ENCODE measurements at places on chromosomes 2 and 18.

DNA sequence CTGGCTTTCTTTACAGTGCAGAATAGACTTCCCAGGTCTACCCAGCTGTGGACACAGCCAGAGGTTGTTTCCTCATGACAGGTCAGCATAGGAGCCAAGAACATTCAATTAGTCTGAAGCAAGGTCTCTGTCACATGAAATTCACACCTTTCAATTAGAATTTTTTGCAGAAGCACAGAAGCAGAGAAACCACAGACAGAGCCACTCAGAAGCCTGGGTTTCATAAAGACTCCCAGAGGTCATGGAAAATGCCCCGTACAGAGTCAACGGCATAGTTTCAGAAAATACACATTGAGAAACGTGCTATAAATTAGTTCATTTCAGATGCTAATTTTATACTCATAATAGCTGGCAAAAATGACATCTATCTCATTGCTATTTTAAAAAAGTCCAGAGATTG lies 87.0 kb upstream of the TMEM200C start:
- DNase-seq, result no peak

- no peak for DNase-seq
Observed at GRCh38 chr18:74459889-74460288, 2.8 kb upstream of the DIPK1C start.

GRCh38 chr2:46001741-46002506 lies 295.3 kb upstream of the EPAS1 start:
- no peak for DNase-seq

- peak; percentile 55 for DNase-seq
Observed at GRCh38 chr2:1052771-1053191, 102.1 kb downstream of the SNTG2 start.

DNA sequence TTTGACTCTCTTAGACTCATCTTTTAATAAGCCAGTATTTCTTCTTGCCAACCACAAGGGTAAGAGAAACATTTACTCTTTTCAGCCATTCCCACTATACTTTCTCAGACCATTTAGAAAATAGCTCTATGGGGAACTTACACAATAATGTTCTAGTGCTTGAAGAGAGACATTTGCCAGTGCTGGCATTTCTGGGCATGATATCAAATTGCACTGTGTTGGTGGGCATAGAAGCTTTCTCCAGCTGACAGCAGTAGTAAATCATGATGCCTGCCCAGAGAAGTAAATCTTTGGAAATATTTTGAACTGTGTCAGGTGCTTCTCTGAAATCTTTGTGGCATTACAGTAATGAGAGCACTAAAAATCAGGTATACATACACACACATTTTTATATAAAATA lies 346.6 kb downstream of the CBLN2 start:
- DNase-seq, result no peak

GRCh38 chr2:67399831-67400489 lies 2.8 kb downstream of the ETAA1 start:
- no peak for DNase-seq

GRCh38 chr2:207167099-207167923 lies 1.6 kb upstream of the KLF7 start:
- DNase-seq, result no peak

DNA sequence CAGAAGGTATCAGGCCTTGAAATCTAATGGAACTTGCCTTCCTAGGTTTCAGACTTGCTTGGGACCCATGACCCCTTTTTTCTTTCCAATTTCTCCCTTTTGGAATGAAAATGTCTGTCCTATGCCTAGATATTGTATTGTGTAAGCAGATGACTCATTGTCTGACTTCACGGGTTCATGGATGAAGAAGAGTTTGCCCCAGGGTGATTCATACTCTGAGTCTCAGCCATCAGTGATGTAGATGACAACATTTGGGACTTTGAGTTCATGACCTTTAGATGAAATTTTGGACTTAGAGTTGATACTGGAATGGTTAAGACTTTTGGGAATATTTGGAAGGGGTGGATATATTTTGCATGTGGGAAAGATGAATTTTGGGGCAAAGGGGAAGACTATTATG lies 11.2 kb upstream of the SCYGR5 start:
- DNase-seq, result peak; percentile 66

DNA sequence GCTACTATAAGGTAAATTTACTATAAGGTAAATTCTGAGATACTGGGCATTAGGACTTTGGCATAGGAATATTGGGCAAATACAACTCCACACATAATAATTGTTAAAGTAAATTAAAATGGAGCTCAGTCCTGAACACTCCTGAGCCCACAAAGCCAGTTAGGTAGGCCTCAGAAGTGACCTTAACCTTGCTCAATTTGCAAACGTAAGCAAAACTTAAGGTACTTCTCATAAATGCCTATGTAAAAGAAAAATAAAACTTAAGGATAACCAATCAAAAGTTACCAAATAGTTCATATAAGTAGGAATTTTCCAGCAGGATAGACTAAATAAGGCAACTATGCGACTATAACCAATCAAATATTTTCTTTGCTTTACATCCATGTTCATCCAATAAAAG lies 197.7 kb downstream of the MC4R start:
- DNase-seq, result no peak

DNA sequence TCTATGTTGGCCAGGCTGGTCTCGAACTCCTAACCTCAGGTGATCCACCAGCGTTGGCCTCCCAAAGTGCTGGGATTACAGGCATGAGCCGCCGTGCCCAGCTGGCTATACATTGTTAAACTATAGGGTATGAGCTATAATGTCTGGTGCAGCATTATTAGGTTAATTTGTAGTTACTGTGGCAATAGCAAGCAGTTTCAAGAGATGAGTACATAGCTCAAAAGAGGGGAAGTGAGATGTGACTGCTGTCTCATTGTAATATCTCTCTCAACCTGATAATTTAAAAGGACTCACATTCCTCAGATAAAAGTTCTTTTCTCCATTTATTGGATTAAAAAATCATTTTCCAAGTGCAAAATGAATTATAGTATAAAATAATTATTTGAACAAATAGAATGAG lies 116.4 kb downstream of the INO80D start:
- no peak for DNase-seq

DNA sequence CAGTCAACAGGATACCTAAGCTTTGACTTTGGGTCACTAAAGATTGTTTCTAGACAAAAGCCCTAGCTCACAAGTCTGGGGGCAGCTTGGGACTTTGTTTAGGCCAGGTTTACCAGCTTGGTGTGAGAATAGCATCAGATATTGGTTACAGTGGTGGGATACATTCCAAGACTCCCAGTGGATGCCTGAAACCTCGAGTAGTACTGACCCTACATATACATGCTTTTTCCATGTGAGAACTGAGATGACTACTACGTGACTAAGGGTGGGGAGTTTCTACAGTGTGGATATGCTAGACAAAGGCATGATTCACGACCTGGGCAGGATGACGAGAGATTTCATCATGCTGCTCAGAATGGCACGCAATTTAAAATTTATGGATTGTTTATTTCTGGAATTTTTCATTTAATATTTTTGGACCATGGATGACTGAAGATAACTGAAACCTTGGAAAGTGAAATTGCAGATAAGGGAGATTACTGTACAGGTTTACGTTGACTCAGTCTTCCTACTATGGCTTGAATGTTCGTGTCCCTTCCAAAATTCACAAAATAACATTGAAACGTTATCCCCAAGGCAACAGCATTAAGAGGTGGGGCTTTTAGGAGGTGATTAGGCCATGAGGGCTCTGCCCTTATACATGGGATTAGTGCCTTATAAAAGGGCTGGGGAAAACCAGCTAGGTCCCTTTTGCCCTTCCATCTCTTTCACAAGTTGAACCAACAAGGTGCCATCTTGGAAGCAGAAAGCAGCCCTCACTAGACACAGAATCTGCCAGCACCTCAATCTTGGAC lies 50.2 kb upstream of the CTAGE1 start:
- peak; percentile 96 for DNase-seq

DNA sequence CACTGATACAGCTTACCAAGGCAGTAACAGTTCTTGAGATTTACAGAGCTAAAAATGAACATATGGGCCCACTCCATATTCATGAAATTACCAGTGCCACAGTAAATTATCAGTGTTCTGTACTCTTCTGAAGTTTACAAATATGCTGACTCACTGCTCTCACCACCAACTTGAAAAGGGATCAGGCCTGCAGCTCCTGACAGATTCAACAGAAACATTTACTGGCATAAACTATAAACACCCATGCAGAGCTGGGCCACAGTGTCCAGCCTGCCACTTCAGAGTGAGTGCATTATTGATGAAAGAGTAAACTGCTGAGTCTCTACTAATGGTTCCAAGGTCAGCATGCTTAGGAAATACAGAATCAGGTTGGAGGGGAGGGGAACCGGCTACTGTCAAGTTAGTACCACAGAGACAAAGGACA lies 83.1 kb downstream of the FARSB start:
- peak; percentile 24 for DNase-seq

DNA sequence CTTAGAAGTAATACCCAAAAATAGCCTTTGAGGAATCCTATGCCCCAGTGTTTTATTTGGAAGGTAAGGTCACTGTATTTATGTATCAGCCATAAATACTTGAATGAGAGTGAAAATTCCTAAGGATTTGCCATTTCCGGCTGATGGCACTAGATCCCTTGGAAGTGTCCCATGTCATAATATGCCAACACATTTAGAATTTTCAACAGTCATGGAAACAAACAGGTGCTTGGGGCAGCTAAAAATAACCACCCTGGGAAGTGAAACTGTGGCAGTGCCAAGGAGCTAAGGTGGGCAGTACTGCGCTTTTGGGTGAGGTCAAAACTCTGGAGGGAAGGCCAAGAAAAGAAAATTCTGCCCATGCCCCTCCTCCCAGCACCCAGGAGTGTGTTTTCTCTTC lies 80.2 kb downstream of the TCF7L1 start:
- DNase-seq, result no peak

DNA sequence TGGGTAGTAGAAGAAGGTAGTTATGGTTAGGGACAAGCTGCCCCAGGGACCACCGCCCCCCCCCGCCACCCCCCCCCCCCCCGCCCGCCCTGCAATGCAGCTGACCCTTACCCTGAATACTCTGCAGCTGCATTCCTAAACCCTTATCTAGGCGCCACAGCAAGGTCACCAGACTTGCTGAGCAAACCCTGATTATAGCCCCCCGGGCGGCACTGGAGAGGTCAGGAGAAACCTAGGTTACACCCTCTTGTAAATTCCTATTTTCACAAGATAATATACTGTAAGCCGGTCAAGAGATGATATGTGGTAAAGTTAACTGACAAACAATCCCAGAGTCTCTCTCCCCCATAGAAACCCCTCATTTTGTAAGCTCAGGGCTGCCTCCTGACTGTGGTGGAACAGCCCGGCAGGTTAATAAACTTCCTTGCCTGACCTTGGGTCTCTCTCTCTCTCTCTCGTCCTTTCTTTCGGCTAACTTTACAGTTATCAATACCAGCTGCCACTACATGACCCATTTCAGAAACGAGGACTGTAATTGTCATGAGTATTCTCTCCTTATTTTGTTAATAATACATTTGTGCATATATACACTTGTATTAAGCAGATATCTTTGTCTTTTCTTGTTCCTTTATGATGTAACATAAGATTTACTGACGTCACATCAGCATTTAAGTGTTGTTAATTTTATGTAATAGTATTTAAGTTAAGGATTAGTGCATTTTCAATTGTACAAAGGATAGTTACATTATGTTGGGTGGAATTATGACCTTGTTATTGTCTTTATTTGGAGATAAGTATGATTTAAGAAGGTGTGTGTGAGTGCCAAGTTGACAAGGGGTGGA lies 22.8 kb upstream of the SMAD4 start:
- no peak for DNase-seq

DNA sequence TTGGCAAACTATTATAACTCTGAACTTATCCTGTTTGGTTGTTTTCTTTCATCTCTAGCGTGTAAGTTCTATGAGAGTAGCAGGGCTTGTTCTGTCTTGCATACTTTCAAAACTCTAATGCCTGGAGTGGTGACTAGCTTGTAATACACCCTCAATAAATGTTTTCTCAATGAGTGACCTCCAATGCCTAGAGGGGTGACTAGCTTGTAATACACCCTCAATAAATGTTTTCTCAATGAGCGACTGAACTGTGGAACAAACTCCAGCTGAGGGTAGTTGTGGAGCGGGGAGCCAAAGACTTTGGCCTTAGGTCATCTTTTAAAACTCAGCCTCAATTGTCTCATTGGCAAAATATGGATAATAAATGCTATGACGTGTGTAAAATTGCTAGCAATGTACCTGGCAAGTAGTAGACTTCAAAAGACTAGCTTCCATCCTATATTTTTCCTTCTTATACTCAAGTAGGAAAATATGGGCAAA lies 1.8 kb downstream of the GPD2 start:
- DNase-seq, result no peak

GRCh38 chr2:99520813-99521212 lies 31.0 kb upstream of the REV1 start:
- no peak for DNase-seq

DNA sequence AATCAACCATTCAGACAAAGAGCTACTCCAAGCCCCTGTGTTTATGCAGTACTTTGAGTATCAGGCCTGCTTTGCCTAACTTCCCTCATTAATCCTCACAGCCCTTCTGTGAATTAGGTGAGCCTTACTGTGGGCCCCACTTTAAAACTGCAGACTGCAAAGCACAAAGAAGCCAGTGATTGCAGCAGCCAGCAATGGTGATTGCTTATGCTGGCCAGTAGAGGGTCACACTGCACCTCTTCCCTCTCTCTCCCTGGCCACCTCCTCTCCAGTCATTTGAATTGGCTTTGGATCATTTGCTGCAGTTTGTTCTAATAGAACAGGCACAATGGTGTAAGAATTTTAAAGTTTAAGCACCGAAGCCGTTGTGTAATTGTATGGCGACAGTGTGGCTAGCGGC lies 229.9 kb downstream of the AGPS start:
- no peak for DNase-seq

GRCh38 chr2:70907130-70908057 lies 28.3 kb upstream of the ATP6V1B1 start:
- peak; percentile 18 for DNase-seq

DNA sequence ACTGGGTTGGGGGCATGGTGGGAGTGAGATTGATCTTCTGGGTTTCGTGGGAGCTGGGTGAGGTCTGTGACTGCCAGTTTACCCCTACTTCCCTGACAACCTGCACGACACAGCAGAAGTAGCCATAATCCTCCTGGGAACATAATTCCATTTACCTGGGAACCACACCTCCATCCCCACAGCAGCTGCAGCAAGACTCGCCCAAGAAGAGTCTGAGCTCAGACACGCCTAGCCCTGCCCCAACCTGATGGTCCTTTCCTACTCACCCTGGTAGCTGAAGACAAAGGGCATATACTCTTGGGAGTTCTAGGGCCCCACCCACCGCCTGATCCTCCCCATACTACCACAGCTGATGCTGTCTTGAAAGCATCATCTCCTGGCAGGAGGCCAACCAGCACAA lies 43.8 kb downstream of the FLACC1 start:
- DNase-seq, result no peak

DNA sequence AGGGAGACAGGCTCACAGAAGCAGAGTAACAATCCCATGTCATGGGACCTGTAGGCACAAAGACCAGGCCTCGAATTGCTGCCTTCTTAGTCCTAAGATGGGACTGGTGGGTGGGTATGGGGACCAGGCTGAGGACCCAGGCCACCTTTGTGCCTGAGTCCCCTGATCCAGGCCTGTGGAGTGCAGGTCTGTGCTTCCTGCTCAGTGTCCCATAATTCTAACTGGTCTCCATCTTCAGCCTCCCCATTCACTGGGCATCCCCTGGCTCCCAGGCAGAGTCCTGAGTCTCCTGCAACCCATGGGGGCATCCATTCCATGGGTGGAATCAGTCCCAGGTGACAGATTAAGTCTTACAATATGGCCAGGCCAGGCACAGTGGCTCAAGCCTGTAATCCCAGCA lies 83.9 kb downstream of the SMAD7 start:
- no peak for DNase-seq

- no peak for DNase-seq
Observed at GRCh38 chr2:237694415-237695194, 67.2 kb downstream of the LRRFIP1 start.

- no peak for DNase-seq
Observed at GRCh38 chr2:168552450-168552856, 96.4 kb downstream of the CERS6 start.
